Activated gamma-delta T cell treated with Interleukin-2 at 50 U/mL for 16 hours (primary cell): ENCODE measurements at places on chromosomes 6 and 20.
A peak's percentile ranks its signal among the peaks of the same experiment; 100 is the strongest.

GRCh38 chr6:16398587-16398986 lies 160.2 kb downstream of the GMPR start:
- DNase-seq: no peak

DNA sequence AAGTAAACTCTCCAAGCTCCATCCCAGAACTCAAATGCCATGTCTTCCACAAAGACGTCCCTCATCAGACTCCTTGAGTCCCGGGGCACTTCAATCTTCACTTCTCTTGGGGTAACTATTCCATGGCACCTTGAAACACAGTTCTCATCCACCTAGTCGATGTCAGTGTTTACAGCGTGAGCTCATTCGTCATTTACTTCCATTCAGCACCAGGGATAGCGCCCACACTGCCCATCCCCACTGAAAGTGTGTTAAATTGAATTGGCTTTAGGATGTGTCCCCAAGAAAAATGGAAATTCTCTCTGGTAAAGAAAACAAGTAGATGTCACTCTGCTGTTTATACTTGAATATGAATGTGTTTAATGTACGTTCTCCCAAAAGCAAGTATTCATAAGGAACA lies 31.3 kb downstream of the KCNK15 start:
- DNase-seq: no peak

DNA sequence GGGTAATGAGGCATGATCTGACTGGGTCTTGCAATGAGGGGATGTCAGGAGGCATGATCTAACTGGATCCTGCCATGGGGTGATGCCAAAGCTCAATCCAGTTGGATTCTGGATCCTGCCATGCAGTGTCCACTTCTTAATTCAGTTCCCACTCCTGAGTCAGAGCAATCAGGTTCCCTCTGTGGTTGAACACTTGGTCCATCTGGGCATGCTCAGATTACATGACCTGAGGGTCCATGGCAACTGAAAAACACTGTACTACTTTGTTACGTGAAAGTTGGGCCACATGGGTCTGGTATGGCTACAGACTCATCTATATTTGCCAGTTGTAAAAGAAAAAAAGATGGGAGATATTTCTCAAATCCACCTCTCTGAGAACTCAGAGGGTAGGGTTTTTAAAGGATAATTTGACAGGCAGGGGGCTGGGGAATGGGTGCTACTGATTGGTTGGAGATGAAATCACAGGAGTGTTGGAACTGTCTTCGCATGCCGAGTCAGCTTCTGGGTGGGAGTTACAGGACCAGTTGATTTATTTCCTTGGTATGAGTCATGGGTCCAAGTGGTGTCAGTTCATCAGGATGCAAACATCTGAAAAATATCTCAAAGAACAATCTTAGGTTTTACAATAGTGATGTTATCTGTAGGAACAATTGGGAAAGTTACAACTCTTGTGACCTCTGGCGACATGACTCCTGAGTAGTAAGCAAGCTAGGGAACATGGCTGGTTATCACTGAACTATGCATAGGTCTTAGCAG lies 21.6 kb downstream of the C6orf163 start:
- DNase-seq: no peak

GRCh38 chr6:75556240-75556639 lies 45.4 kb upstream of the SENP6 start:
- DNase-seq: no peak

- DNase-seq: no peak
Observed at GRCh38 chr20:38751360-38751976, 3.2 kb downstream of the ACTR5 start.

GRCh38 chr6:131929264-131929663 lies 21.9 kb downstream of the CCN2 start:
- no peak for DNase-seq

- DNase-seq: no peak
Observed at GRCh38 chr6:16776394-16777017, 15.2 kb upstream of the ATXN1 start.

- no peak for DNase-seq
Observed at GRCh38 chr20:16349523-16350260, 223.6 kb downstream of the KIF16B start.

DNA sequence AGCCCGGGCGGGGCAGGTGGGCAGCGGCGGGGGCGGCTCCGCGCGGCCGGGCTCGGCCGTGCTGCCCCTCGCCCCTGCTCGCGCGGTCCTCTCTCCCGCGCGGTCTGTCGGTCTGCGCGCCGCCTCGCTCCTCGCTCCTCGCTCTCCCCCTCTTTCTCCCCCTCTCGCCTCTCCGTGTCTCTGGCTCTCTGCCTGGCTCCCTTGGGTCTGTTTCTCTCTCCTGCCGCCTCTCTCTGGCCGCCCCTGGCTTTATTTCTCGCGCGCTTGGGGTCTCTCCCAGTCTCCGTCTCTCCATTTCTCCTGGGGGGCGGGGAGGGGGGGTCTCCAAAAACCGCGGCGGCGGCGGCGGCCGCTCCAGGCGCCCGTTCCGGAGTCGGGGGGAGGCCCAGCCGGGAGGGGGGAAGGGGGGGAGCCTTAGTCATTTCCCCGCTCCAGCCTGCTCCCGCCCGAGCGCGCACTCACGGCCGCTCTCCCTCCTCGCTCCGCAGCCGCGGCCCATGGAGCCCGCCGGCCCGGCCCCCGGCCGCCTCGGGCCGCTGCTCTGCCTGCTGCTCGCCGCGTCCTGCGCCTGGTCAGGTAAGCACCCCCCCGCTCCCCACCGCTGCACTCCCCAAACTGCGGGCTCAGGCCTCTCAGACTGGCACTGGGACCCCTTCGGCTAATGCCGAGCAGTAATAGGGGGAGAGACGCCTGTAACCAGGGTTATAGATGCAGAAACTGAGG lies at the start of gene SIRPA:
TSS of gene SIRPA (plus strand) at position 457 of the 723 bp plus-strand sequence. CDS start at position 498, 41 bp downstream.
- DNase-seq: no peak

DNA sequence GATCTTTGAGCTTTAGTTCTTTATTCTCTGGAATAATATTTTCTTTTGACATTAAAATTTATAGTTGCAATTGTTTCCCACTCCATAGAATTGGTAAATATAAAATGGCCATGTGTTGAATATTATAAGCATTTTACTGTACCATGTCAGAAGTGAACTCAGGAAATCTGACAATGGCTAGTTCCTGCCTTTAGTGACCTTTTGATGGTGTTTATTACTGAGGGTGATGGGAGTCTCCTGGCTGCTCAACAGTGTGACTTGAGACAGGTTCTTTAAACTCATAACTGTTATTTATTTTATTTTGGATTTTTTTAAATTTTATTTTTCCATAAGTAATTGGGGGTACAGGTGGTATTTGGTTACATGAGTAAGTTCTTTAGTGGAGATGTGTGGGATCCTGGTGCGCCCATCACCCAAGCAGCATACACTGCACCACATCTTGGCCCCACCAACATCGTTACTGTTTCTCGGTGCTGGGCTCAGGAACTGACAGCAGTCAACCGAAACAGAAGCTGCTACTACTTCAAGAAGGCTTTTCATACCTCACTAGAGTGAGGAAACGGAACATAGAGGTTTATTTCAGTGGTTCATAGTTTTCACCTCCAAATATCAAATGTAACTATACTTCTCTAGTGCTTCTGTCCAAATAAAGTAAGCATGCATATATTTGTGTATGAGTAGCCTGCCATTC lies 90.4 kb downstream of the PLEKHG1 start:
- no peak for DNase-seq

DNA sequence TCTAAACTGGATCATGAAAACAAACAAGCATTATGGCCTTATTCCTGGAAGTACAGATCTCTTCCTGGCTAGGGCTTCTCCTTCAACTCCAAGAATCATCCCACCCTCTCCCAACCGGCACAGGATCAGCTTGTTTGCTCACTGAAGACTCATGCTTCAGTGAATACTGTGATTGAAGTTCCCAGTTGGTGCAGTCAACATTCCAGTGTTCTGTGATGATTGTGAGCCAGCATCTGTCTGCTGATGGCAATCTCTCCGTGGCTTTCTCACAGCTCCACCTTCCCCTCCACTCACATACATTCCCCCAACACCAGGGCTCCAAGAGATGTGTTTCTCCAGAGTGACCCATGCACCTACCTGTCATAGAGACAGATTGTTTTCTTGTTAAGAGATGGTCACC lies 421.3 kb upstream of the BTBD3 start:
- no peak for DNase-seq

GRCh38 chr20:62580052-62580451 lies 62.3 kb upstream of the SLCO4A1 start:
- DNase-seq: no peak

GRCh38 chr20:24933266-24933908 lies 15.7 kb upstream of the CST7 start:
- no peak for DNase-seq

DNA sequence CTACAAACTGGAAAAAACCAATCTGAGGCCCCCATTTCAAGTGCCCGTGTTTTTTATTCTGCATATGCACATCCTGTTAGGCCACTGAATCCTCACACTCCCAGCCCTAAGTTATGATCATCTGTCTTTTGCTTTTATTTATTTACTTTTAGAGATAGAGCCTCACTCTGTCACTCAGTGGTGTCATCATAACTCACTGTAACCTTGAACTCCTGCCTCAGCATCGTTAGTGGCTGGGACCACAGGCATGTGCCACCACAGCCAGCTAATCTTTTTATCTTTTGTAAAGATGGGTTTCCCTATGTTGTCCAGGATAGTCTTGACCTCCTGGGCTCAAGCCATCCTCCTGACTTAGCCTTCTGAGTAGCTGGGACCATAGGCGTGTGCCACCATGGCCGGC lies 29.6 kb upstream of the CLDN20 start:
- DNase-seq: no peak

DNA sequence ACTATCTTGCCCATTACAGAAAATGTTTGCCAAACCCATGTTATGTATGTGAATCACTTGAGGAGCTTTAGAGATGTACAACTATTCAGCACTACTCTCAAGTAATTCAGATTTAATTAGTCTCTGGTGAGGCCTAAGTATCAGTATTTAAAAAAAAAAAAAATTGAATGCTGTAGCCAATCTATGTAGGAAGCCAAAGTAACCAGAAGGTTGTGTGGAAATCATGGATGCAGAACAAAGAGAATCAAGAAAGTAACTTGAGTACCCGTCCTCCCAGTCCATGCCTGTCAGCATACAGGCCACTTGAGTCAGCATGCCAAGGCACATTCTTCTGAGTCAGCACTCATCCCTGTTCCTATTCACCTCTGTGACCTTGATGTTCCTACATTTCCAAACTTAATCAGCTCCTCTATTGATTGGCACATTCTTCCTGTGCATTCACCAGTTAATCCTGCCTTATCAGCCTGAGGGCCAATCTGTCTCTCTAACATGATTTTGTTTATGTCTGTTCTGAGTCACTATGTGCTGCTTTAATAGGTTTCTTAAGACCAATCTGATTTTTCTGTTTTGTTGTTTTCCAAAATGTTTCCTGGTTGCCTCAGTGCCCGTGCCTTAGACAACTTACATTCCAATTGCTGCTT lies 165.6 kb downstream of the KCNQ5 start:
- DNase-seq: no peak

DNA sequence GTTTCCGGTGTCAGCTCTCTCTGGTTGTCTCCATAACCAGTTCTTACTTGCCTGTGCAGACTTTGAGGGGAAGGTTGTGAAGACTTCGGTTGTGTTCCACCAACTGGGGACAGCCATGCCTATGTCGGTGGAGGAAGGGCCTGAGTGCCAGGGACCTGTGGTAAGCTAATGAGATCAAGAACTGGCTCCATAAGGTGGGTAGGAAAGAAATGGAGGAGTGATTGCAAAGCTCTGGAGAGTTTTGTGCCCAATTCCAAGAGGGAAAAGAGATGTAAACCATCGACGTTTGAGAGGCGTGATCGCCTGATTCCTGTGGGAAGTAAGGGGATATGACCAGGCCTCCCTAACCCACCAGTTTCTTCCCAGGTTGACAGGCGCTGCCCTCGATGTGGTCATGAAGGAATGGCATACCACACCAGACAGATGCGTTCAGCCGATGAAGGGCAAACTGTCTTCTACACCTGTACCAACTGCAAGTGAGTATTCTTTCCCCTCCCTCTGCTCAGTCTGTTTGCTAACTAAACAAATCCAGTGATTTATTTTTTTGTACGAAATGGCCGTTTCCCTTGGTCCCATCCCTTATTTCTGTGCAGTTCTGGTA lies 893 bp downstream of the POLR1H start:
- DNase-seq: peak; percentile 34

GRCh38 chr6:140083375-140083774 lies 708.9 kb upstream of the CITED2 start:
- DNase-seq: no peak

- no peak for DNase-seq
Observed at GRCh38 chr20:32526541-32526940, 58.6 kb downstream of the NOL4L start.

DNA sequence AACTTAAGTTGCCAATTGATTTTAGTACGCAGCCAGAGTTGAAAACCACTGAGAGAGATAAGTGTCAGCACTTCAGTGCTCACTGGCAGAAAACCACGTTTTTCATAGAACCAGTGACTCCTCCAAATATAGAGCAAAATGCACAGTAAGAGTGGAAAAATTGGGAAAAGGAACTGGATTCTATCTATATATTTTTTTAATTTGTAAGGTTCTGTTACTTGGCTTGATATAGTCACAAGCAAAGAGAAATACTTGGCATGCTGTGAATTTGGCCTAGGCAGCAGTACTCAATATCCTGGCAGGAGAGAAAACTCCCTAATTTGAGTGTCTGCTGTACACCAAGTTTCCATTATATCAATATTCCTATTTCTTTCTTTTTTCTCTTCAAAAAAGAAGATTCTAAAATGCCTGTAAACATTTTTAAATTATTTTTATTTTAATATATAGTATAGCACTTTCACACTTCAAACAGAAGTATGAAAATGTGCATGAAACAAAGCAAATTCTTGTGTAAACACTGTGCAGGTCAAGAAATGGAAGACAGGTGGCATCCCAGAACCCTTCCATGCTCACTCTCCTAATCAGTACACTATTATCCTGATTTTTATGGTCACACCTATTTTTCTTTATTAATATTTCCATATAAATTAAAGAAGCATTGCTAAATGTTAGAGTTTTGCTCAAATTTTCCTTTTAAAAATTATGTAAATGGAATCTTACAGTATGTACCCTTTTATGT lies 561.8 kb upstream of the RNF217 start:
- DNase-seq: no peak

- no peak for DNase-seq
Observed at GRCh38 chr20:18639501-18639979, 51.7 kb downstream of the DTD1 start.

DNA sequence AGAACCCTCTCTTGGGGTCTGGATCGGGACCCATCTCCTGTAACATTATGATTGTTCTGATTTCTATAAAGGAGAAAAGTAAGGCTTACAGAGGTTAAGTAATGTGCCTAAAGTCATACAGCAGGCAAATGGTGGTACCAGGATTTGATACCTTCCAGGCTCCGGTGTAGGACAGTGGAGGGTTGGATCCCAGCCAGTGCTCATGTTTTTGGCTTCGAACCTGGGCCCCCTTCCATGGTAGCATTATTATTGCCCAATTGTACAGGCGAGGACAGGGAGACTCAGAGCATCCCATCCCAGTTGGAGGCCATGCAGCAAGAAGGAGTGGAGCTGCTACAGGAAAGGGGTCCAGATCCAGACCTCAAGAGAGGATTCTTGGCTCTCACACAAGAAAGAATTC lies 202.7 kb downstream of the TFAP2C start:
- DNase-seq: no peak

GRCh38 chr20:46605181-46605580 lies 46.1 kb downstream of the SLC13A3 start:
- no peak for DNase-seq

- DNase-seq: no peak
Observed at GRCh38 chr6:3699231-3699630, 52.3 kb downstream of the PXDC1 start.
